ENCODE measurements at places on chromosomes 4 and X.

- DNase-seq: no peak
Observed at GRCh38 chr4:94791701-94792100, 33.9 kb downstream of the BMPR1B start.

- DNase-seq: no peak
Observed at GRCh38 chr4:86657910-86658309, 63.8 kb downstream of the PTPN13 start.

DNA sequence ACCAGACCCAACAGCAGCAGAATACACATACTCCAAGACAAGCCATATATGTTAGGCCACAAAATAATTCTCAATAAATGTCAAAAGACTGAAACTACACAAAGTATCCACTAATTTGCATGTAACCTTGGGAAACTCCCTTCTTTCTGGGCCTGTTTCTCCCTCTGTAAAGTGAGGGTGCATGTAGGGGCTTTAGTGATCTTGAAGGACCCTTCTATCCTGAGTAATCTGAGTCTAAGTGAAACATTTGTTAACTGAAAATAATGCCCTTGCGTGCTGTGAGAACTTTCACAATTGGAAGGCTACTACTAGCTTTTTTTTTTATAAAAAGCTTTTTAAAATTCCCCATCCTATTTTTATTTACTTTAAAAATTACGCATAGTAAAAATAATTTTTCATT lies 125.2 kb downstream of the NEXMIF start:
- no peak for DNase-seq

DNA sequence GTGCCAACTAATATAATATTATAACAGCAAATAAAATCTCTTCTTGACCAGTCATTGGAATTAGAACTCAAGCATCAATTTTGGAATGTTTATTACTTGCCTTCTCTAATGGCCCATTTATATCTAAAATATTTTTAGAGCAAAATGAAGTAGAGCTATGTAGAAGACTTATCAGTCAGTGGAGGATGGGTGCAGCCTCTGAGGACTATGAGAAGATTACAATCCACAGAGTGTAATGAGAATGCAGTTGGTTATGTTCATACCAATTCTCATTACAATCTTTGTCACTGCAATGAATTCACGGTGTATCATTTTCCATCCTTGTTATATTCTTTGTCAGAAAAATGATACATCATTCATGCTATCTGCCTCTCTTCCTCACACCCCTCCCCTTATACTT lies 878.1 kb downstream of the CENPC start:
- DNase-seq: no peak

DNA sequence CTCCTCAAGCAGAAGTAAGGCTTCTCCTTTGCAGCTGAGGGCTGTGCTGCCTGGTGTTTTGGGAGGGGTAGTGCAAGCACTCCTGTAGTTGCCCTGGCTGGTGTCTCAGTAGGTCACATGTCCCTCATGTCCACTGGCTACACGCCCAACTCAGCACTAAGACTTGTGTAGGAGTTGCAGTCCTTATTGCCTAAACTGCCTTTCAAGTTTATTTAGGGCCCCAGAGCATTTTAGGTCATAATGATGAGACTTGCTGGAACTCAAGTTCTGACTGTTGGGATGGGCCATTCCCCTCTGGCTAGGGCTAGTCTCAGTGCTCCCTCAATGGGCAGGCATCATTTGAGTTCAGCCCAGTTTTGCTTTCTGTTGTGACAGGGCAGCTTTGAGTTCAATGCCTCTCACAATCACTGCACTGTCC lies 44.1 kb downstream of the PPM1K start:
- DNase-seq: no peak

GRCh38 chr4:110640576-110640975 lies 17.7 kb upstream of the PITX2 start:
- no peak for DNase-seq

DNA sequence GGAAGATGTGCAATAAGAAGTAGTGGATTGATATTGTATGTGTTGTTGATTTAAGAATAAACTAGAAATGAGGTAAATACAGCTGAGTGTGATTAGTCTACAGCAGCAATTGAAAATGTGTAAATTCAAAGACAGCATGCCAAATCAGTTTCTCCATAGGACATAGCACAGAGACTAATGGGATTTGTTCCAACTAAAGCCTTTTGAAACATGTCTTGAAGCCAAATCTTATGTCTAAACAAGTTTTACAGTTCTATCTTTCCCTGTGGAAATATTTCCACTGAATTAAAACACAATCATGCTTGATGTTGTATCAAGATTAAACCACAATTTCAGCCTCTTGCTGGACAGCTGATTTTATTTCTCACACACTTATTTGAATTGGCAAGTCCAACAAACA lies 497.4 kb upstream of the FAM47C start:
- DNase-seq: no peak

- no peak for DNase-seq
Observed at GRCh38 chr4:4542774-4543485, 1.1 kb upstream of the STX18 start.

GRCh38 chr4:42320822-42321388 lies 76.4 kb upstream of the SHISA3 start:
- DNase-seq: no peak

- no peak for DNase-seq
Observed at GRCh38 chr4:76300012-76300411, 6.5 kb upstream of the STBD1 start.

- no peak for DNase-seq
Observed at GRCh38 chr4:14184265-14184664, 556.7 kb upstream of the BOD1L1 start.

GRCh38 chr4:42280327-42281095 lies 116.8 kb upstream of the SHISA3 start:
- DNase-seq: no peak

- no peak for DNase-seq
Observed at GRCh38 chr4:2343476-2343875, 75.0 kb downstream of the ZFYVE28 start.

GRCh38 chr4:147709999-147710398 lies 21.9 kb upstream of the ARHGAP10 start:
- no peak for DNase-seq

GRCh38 chr4:33088713-33089112 lies 2368.5 kb downstream of the PCDH7 start:
- DNase-seq: no peak

DNA sequence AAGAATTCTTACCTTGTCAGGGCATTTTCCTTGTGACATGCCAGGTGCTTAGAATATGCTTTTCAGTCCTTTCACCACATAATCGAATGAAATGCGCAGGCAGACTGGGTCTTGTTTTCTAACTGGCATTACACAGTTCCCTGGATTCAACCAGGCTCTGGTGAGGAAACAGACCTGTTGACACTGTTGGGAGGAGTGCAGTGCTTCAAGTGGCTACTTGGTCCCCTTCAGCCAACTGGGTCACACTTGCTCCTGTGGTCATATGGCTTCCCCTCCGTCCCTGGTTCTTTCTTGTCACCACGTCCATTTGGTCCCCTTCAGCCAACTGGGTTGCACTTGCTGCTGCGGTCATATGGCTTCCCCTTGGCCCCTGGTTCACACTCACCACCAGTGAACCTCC lies 9.7 kb downstream of the SMIM20 start:
- DNase-seq: no peak

DNA sequence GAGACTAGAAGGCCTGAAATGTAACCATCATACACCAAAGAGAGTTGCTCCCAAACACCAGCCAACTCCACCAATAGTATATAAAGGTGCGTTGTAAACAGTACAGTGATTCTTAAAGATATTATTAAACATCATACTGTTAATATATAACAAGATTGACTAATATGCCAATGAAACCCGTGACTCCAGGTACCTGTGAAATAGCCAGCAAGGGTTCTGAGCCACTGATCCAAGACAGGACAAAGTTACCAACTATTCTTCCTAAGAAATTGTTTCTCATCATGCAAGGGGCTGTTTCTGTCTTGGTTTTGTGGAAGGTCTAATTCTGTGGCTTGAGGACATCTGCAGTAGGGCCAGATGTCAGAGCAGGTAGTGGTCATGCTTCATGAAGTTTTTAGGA lies 47.2 kb downstream of the FHL1 start:
- no peak for DNase-seq

- DNase-seq: no peak
Observed at GRCh38 chr4:53235547-53235946, 130.3 kb downstream of the SCFD2 start.

DNA sequence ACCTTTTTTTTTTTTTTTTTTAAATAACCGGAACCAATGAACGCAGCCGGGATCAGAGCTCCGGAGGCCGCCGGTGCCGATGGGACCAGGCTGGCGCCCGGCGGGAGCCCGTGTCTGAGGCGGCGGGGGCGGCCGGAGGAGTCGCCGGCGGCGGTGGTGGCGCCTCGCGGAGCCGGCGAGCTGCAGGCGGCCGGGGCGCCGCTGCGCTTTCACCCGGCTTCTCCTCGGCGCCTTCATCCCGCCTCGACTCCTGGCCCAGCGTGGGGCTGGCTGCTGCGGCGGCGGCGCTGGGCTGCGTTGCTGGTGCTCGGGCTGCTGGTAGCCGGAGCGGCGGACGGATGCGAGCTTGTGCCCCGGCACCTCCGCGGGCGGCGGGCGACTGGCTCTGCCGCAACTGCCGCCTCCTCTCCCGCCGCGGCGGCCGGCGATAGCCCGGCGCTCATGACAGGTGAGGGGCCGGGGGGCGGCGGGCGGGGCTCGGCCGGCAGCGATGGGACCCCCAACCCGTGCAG lies 337 bp downstream of the STIM2 start:
- peak; percentile 62 for DNase-seq

GRCh38 chrX:114675365-114675764 lies 91.5 kb downstream of the HTR2C start:
- no peak for DNase-seq

GRCh38 chr4:23232987-23233386 lies 540.2 kb downstream of the GBA3 start:
- no peak for DNase-seq

DNA sequence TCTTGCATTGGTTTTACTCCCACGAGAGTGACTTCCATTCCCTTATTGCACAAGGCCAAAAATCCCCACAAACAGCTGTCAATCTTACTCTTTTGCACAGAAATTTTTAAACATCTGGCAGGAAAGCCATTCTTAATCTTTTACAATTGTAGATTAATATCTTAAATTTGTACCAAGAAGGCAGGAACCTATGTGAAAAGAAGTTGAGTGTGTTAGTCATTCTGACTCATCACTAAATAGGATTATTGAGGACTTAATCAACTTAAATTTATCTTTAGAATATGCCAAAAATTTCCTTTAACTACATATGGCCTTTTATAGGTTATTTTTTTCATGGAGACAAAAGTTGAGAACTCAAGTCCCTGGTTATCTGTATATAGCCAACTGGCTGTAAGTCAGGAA lies 49.0 kb upstream of the VEGFC start:
- DNase-seq: no peak

DNA sequence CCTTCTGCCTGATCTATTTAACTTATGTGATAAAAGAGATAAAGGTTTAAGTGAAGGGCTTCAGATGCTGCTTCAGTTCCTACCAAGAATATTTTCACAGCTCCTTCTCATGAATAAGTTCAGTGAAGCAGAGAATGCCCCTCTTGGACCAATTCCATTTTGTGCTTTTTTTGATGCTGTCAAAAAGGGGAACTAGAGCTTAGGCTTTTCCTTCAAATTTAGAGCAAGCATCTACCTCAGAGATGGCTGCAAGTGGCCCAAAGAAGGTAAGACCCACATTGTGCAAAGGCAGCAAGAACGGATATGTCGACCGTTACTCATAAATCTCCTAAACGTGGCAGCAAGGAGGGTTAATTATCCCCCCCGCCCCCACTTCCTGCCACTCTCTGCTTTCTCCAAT lies 4.5 kb downstream of the CHRDL1 start:
- DNase-seq: no peak

- no peak for DNase-seq
Observed at GRCh38 chr4:185522451-185522850, 12.9 kb downstream of the PDLIM3 start.

- no peak for DNase-seq
Observed at GRCh38 chrX:47573341-47574075, 8.7 kb upstream of the TIMP1 start.

- DNase-seq: no peak
Observed at GRCh38 chr4:116668190-116668589, 417.2 kb downstream of the TRAM1L1 start.
